ENCODE measurements at places on chromosomes 1 and 21.

DNA sequence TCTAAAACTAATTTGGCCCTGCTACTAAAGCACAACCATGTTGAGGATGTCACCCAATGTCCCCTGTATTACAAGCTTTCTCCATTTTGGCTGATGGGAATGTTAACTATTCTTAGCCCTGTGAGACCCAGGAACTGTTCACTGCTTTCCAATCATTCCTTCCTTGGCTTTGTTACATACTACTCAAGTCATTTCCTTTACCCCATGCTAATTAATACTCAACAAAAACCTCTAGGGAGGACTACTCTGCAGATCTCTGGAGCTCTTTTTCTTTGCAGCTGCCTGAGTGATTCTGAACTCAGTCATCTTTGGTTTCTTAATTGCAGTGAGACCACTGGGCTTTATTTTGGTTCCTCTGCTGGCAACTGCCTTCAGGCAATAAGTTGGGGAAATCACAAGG, 23.3 kb upstream of the RPE65 start:
- no peak for DNase-seq

DNA sequence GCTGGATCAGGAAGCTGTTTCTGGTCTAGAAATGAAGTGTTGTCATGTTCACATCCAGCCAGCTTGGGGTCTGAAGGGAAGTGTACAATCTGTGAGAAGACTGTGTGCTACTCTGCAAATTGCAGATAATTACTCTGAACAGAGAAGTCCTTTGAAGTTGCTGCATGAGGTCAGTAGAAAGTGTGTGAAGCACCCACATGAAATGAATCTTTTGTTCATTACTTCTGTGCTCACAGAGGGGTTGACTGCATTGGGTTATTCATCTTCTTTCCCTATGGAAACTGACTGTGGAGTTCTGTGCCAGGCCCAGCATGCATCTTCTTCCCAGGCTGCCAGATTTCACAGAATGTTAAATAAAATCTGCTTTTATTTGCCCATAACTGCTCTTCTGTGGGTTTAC, 47.1 kb downstream of the CTH start:
- no peak for DNase-seq

GRCh38 chr1:27662707-27663393, 9.1 kb downstream of the IFI6 start:
- DNase-seq, result peak; percentile 87

GRCh38 chr1:172404121-172404520, 16.4 kb upstream of the C1orf105 start:
- DNase-seq, result no peak

DNA sequence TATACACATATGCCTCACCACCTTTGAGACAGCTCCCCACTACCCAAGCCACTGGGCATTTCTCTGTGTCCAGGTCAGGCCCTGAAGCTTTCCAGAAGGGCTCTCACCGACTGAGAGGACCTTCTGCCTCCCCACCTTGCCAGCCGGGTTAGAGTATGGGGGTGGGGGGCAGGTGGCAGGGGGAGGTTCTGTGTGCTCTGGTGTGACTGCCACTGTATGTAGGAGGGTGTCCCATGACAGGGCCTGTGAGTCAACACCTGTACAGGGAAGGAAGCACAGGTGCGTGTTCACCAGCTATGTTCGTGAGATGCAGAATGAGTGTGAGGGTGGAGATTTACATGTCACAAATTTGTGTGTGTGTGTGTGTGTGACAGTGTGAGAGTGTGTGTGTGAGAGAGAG, 7.0 kb downstream of the AHDC1 start:
- no peak for DNase-seq

GRCh38 chr21:32702702-32703101, 25.1 kb downstream of the SYNJ1 start:
- no peak for DNase-seq

GRCh38 chr1:77687519-77687906, 5.1 kb upstream of the ZZZ3 start:
- DNase-seq, result no peak

- DNase-seq, result no peak
These were observed 7.5 kb upstream of the TP53BP2 start for GRCh38 chr1:223853275-223853674.

- no peak for DNase-seq
These were observed 30.1 kb downstream of the CAMK1G start for GRCh38 chr1:209613400-209614150.

DNA sequence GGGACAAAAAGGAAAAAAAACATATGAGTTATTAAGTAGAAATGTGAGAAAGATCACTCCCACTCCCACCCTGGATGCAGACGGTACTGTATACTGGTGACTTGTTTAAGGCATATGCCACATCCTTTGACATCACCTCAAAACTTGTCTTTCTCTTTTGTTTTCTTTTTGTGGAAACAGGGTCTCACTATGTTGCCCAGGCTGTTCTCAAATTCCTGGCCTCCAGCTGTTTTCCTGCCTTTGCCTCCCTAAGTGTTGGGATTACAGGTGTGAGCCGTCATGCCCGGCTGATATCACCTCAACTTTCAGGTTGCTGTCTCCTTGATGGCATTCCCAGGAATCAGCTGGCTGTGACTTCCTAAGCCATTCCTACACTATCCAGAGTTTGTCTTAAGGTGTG, 18.4 kb upstream of the KHDRBS1 start:
- no peak for DNase-seq

All from inflammatory macrophage (primary cell).